Tongue (tissue), 3 donors: ENCODE measurements at places on chromosomes 12 and 14. TPM values are rescaled to one million over a fixed set of nuclear protein-coding genes. Genes with fewer than 3 reads are reported as not detected.

DNA sequence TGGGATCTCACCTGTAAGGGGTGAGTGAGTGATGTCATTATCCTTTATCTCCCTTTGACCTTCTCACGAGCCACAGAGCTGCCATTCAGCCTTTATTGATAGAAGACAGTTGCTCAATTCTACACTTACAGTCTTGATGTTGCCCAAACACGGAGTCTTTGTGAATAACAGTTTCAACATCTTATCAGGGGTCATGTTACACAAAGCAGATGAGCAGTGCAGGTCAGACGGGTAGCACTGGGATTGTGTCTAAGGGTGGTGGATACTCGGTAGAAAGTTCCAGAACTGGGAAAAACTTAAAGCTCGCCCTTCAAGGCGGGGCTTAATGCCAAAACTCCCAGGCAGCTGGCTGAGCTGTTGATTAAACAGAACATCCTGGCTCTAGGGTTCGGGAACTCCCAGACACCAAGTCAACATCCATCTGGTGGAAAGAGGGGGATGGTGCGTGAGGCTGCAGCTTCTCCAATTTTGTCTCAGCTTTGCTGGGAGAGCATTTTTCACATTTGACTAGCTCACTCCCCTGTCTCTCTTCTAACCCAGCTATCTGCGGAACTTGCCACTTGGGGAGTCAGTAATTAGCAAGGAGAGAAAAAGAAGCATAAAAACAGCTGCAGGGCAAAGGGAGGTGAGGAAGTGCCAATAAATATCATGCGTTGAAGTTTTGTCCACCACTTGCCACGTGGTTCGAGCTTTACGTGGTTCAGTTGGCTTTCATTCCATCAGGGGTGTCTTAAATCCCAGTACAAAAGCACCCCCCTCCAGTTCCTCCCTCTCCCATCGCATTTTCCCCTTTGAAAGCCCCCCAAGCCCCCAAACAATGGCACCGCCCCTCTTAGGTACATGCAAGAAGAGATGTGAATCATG lies 31.0 kb downstream of the FOXN4 start:
- DNase-seq, result peak; percentile 88

- DNase-seq, result no peak
These were observed 48.9 kb downstream of the AMN start for GRCh38 chr14:102971314-102971713.

DNA sequence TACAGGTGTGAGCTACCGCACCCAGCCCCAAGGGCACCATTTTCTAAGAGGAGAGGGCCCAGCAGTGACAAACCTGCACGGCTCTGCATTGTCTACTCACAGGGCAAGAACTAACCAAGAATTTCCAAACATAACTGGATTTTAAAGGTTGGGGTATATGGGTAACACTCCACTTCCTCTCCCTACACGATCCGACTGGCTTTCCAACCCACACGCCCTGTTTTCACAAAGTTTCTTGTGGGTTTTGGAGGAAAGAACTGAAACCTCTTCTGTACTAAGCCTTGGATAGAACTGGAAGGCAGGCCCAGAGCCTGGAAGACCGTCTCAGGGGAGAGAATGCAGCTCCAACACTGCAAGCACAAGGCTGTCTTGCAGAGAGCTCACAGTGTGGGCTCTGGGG lies 24.9 kb downstream of the SNRNP35 start:
- DNase-seq, result no peak

GRCh38 chr12:124703856-124704255 lies 136.4 kb upstream of the NCOR2 start:
- DNase-seq, result no peak

The RFX4 gene
- total RNA-seq, result 0.21 TPM

- no peak for DNase-seq
These were observed 307.2 kb upstream of the SOX5 start for GRCh38 chr12:24256684-24257083.

DNA sequence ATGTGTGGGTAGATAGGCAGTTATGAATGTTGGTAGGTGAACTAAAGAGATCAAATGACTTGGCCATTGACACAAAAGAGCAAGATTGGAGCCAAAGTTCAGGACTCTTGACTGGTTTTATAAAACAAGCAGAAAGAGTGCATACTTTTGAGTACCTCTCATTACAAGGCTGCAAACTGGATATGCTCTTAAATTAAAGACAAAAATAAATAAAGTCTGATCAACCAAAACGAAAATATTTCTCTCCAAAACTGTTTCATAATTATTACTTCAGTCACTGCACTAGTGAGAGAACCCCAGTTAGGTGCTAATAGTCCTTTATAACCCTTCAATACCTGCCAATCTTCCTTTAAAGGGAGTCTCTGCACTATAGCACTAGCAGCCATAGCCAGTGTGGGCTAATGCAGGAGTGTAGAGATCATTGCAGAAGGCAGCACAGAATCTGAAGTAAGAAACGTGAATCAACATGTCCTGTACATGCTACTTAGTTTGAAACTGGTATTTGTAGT lies 147.1 kb downstream of the FOXA1 start:
- peak; percentile 24 for DNase-seq

The OTOGL gene
- total RNA-seq, result 0.41 TPM

DNA sequence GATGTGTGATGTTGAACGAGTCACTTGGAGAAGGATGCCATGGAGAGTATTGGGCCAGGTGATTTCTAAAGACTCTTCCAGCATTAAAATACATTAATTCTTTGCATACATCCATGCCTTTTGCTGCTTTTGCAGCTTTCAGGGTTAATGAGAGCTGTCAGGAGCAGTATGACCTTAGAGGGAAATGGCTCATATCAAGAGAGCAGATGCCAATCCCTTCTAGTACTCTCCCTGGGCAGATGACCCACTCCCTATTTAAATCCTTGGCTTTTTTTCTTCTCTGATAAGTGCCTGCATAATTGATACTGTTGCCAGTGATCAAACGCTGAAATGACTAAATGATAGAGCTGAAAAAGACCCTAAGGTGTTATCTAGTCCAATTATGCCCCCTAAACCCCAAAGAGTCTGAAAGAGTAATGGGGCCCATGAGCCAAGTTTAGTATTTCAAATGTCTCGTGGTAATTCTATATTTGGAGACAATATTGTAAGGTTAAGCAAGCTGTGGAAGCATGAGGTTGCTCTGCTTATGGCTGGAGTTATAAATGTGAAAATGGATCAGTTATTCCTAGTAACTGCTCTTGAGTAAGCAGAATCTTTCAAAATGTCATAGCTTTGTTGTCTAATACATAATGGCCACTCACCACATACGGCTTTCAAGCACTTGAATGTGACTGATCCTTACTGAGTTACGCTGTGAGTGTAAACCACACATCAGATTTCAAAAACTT lies 137.3 kb downstream of the ETV6 start:
- no peak for DNase-seq

DNA sequence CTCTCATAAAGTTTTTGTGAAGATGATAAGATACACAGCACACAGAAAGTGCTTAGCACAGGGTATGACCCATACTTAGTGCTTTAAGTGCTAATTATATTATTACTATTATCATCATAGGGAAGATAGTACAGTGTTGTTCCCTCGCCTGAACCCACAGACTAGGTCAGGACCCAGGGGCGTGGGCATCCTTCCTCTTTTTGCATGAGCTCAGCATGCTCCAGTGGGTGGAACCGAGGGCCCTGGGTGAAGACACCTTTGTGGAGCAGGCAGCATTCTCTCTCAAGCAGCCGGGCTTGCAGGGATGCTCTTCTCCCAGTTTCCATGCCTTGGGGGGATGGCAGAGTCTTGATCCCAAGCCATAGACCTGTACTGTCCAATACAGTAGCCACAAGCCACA lies 34.8 kb downstream of the CRACR2A start:
- DNase-seq, result no peak

GRCh38 chr14:91858536-91859275 lies 8.6 kb downstream of the TC2N start:
- no peak for DNase-seq

DNA sequence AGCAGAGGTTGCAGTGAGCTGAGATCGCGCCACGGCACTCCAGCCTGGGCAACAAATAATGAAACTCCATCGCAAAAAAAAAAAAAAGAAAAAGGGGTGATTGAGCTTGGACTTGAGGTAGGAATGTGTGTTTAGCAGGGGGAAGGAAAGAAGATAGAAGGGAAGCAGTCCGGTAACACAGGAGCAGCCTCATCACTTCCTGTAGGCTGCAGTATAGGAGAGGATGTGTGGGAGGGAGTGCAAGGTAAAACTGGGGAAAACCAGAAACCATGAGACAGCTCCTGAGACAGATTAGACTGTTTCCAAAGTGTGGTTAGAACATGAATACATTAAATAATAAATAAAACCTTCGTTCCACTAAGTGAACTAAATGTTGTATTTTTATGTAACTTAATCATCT lies 49.2 kb downstream of the FGD4 start:
- DNase-seq, result no peak

- no peak for DNase-seq
These were observed 171.9 kb downstream of the RGS6 start for GRCh38 chr14:72104011-72104613.

The C12orf50 gene
- total RNA-seq, result not detected

DNA sequence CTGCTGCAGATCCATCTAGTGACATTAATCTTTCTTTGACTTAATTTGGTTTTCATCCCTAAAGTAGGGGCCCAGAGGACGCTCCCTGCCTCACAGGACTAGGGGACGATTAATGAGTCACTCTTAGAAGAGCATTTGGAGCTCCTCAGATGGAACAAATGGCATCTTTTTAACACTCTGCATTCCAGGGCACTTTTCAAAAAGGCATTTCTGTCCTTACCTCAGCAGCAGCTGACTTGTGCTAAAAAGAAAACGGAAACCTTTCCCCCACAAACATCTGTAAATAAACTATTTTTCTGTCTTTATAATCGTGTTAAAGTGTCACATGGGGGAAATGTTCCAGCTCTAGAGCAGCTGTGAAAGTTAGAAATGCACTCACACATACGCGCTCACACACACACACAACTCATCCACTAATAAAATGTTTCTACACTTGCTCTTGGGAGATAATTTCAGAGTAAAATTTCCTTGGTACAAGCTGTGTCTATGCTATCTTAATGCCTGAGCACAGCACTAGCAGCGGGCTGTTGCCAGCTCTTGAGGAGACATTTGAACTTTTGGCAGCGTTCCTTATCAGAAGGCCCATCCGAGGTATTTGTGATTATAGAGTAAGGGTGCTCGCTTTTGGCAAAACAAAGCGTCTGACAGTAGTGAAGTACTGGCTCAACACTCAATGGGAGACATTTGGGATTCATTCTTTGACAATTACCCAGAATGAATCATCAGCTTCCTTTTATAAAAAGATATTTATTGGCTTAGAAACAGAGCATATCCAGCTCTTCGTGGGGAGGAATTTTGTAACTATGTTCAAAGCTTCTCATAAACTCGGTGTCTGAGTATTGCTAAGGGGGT lies 141.3 kb downstream of the PLXNC1 start:
- DNase-seq, result peak; percentile 62

DNA sequence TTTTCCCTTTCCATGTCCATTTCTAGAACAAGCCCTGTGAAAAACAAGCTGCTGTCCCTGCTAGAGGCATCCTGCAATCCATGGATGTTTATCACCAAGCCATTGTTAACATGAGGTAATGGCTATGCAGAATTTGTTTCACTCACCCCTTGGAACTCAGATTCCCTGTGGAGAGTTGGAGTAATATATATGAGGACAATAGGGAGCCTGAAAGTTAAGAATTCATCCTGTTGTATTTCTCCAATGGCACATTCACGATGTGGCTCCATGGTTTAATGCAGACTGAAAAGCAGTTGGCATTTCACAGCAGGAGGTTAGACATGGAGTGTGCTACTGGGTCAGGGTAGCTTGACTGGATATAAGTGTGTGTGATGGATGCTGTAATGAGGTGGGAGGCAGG lies 32.4 kb downstream of the GPR65 start:
- no peak for DNase-seq

DNA sequence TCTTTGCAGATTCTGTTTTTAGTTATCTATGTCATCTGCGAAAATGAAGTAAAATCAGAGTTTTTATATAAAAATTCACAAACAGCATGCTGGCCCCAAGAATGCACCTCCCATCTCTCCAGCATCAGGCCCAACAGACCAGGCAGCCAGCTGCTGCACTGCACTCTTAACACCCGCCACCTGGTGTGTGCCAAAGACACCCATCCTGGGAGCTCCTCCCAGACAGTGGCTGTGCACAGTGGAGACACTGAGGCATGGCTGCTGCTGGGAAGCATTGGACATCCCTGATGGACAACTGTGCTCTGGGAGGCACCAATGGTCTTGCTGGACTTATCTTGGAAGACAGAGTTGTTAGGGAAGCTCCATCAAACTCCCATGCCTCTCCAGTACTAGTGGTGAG lies 817.2 kb downstream of the TMEM121 start:
- DNase-seq, result no peak

DNA sequence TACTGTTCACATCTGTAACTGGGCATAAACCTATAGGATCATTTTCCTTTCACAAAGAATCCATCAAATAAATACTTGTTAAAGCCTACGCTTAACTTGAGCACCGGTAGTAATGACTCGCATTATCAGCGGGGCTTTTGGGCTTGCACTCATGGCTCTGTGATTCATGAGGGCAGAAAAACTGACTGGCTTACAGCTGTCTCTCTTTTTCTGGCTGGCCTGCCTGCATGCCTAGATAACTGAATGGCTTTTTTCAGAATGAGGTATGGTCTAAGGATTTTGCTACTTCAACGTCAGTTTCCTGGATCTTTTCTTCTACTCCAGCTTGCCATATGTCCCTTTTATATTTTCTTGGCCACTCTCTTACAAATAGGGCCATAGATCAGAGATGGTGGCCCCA lies 531.1 kb downstream of the NRXN3 start:
- DNase-seq, result no peak

The KRT79 gene
- total RNA-seq, result 0.21 TPM

DNA sequence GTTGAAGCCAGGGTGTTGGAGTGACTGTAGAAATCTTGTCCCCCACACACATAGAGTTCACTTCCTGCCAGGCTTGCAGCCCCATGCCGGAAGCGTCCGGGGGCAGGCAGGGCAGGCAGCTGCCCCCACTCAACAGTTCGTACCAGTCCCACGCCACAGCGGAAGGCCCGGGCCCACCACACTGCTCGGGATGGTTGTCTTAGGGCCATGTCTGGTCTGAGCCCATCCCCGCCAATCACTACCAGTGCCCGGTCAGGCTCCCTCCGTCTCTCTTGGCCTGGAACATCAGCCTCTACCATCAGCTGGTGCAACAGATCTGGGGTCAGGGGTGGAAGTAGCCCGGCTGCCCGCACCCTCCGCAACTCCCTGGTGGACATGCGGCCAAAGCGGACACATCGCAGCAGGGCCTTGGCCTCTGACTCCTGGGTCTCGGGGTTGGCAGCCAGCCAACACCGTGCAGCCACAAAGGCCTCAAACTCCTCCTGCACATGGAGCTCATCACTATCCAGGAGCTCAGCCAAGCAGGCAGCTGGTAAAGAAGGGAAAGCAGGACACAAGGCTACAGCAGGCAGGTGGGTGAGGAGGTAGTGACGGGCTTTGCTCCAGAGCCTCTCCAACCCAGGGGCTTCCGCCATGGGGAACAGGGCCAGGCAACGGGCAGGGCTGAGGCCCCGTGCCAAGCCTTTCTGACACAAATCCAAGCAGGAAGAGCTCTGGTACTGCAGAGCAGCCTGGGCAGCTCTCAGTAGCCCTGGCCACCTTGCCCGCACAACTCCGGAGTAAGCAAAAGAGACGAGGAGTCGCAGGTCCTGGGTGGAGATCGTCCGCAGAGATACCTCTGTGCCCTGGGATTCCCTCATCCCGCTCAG lies 5.9 kb downstream of the KLHL33 start:
- DNase-seq, result no peak

GRCh38 chr12:8909752-8910151 lies 4.6 kb upstream of the PHC1 start:
- no peak for DNase-seq

The MARCHF9 gene
- 9.2 TPM for total RNA-seq
